ENCODE measurements at places on chromosomes 5 and 9.

- no peak for DNase-seq
Measured at GRCh38 chr9:132946631-132947295, 2.3 kb upstream of the TSC1 start.

GRCh38 chr5:95934207-95934804 lies 27.3 kb downstream of the ELL2 start:
- DNase-seq, result no peak

- no peak for DNase-seq
Measured at GRCh38 chr5:172622091-172623046, 18.7 kb upstream of the NEURL1B start.

DNA sequence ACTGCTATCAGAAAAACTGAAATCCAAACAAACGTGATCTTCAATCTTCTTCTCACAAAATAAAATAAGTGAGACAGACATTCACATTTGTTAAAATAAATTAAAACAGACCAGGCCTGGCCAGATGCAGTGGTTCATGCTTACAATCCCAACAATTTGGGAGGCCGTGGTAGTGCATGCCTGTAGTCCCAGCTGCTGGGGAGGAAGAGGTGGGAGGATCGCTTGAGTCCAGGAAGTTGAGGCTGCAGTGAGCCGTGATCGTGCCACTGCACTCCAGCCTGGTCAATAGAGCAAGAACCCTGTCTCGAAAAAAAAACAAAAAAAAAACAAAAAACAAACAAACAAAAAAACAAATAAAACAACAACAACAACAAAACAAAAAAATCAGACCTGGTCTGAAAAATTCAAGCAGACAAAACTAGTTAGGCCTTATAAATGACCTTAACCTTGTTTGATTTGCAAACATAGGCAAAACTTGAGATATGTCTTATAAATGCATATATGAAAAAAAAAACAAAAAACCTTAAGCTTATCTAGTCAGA lies 10.8 kb downstream of the MAPKAP1 start:
- DNase-seq, result no peak

- DNase-seq, result no peak
Measured at GRCh38 chr5:15682566-15682965, 182.6 kb downstream of the FBXL7 start.

GRCh38 chr5:170206958-170207357 lies 25.8 kb upstream of the C5orf58 start:
- DNase-seq, result no peak

- DNase-seq, result no peak
Measured at GRCh38 chr9:20570756-20571155, 51.5 kb downstream of the MLLT3 start.

DNA sequence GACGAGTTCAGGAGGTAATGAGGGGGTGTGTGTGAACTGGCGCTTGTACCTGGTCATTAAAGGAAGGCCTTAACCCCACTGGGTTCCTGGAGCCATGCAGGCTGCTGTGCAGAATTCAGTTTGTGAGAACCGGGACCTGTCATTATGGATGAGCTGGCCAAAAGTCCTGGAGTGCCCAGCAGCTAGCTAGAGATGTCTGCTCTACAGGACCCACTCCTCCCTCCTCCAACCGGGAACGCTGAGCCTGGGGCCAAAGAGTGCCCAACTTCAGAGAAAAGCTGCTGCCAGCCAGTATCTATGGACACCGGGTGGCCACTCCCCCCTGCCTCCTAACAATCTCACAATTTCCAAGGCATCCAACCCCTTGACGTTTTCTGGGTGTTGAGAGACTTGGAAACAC lies 1.2 kb downstream of the ENTREP1 start:
- no peak for DNase-seq

GRCh38 chr5:109866051-109866450 lies 176.3 kb downstream of the MAN2A1 start:
- no peak for DNase-seq

- no peak for DNase-seq
Measured at GRCh38 chr9:104686081-104686480, 8.2 kb upstream of the OR13D1 start.

DNA sequence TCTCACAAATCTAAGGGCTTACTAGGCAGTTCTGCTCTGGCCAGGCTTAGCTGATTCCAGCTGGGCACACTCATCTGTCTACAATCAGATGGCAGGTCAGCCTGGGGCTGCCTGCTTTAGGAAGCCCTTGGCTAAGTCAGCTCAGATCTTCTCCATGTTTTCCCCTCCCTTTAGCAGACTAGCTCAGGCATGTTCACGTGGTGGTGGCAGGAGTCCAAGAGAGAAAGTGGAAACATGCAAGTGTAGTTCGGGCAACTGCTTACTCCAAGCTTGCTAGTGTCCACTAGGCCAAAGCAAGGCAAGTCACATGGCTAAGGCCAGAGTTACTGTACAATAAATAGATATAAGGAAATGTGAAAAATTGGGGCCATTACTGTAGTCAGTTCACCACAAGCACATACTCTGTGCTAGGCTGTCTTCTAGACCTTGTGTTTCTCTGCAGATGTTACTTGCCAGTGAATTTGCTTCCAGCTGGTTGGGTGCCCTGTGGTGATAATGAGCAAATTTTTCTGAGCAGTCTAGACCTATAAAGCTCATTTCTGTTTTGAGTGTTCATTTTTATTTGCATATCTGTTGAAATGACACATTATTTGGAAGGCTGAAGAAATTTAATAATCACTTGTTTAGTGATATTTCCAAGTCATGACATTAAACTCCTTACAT lies 38.3 kb downstream of the RECK start:
- DNase-seq, result no peak

- DNase-seq, result no peak
Measured at GRCh38 chr9:131724683-131725082, 15.2 kb downstream of the RAPGEF1 start.

Data from activated CD4-positive, alpha-beta T cell treated with anti-CD3 and anti-CD28 coated beads, Interleukin-2, amount 10 ng/mL, durations not matched to agents 7 days and 5 days (primary cell).